ENCODE measurements at places on chromosomes 5 and 9. TPM values are rescaled to one million over a fixed set of nuclear protein-coding genes. Genes with fewer than 3 reads are reported as not detected.
A peak's percentile ranks its signal among the peaks of the same experiment; 100 is the strongest.

GRCh38 chr5:51691538-51692079 is 308.4 kb downstream of the ISL1 start:
- DNase-seq = no peak

DNA sequence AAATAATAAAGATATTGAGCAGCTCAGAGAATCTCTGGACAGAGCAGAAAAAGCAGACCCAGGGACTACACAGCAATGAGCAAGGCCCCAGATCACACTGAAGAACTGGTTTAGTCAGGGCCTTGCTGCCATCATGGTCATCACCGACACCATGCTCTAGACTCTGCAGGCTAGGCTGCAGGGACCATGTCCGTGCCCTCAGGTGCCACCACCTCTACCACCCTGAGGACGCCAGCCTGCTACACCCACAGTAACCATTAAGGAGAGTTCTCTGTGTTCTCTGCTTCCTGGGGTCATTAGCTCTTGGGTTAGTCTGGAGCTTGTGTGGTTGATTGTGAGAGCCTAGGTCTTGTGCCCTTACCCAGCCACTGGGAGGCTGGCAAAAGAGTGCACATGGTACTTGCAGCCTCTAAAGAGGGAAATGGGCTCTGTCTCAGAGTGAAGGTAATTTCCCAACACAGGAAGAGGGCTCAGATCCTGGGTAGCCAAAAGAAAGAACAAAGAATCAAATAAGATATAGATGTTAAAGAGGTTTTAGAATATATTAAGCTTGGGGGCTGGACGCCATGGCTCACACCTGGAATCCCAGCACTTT is 31.9 kb upstream of the JADE2 start:
- no peak for DNase-seq

GRCh38 chr5:136185974-136186665 is 6.8 kb downstream of the SMIM32 start:
- DNase-seq = no peak

Gene NPDC1
- polyA plus RNA-seq = 19.3 TPM

Gene C6
- polyA plus RNA-seq = not detected

DNA sequence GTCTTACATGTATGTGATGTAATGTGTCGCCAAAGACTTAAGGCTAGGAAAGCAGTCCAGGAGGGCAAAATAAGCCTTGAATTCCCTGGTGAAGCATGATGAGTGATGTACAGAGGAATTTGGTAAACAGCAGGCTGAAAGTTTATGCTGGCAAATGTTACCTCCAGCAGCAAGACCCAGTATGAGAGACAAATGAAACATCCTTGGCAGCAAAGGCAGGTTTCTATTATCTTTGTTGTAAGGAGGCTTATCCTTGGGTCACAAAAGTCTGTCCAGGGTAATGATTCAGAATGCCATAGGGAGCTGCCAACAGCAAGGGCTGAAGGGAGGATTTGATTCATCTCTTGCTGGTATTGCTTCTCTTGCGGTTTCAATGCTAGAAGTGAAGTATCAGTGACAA is 75.9 kb upstream of the HTR4 start:
- peak; percentile 39 for DNase-seq

Gene CDH18
- 0.17 TPM for polyA plus RNA-seq

- no peak for DNase-seq
These were observed 57.1 kb upstream of the GOLPH3 start for GRCh38 chr5:32231241-32231640.

Gene RPP25L
- polyA plus RNA-seq = 44.5 TPM

DNA sequence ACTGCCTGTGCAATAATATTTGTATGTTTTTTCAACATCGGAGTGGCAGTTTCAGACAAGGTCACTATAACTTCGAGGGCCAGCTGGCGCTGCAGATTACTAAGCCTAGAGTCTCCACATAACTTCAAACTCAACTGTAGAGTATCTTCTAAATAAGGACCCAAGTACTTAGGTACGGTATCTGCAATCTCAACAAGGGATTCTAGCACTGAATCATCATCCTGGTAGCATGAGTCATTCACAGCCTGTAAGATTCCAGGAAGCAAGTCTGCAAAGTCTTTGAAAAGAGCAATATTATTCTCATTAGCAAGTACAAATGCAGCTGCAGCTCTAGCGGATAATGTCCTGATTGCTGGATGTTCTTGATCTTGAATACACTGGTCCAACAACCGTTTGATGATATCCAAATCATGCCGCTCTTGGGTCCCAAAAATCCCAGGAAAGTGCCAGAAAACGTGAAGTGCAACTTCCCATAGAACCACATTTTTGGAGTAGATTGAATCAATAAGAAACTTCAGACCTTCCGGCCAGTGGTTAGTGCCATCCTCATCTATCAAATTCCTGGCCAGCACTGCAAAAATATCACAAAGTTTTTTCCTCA is 654 bp downstream of the RANBP6 start:
- DNase-seq = peak; percentile 71
